ENCODE measurements at places on chromosomes 5 and 9.

DNA sequence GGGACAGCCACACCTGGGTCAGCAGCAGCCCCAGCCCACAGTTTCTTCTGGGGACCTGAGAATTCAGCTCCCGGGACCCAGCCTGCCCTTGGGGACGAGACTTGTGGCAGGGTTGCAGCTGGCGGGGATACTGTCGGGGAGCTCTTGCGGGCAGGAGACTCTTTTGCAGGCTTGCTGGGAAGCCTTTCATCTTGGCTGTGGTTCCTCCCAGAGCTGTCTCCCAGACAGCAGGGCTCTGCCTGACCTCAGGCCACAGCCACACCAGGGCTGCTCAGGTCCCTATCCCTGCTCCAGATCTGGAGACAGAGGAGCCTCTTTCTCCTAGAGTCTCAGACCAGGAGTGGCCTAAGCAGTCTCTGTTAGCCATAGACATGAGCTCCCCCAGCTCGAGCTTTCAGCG, 4.7 kb upstream of the MYMK start:
- DNase-seq, result no peak

GRCh38 chr5:68253624-68254585, 38.3 kb downstream of the PIK3R1 start:
- no peak for DNase-seq

- DNase-seq, result no peak
Measured at GRCh38 chr5:103093727-103094126, 26.2 kb downstream of the GIN1 start.

- DNase-seq, result no peak
Measured at GRCh38 chr9:130472184-130472705, 27.5 kb downstream of the ASS1 start.

DNA sequence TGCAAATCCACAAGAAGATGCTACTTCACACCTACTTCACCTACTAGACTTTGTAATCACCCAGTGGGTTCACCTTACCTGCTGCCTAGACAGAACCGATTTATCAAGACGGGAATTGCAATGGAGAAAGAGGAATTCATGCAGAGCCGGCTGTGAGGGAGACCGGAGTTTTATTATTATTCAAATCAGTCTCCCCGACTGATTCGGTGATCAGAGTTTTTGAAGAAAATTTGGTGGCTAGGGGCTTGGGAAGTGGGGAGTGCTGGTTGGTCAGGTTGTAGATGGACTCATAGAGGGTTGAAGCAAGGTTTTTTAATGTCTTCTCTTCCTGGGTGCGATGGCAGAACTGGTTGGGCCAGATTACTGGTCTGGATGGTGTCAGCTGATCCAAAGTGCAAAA, 23.4 kb downstream of the SFXN1 start:
- DNase-seq, result no peak

DNA sequence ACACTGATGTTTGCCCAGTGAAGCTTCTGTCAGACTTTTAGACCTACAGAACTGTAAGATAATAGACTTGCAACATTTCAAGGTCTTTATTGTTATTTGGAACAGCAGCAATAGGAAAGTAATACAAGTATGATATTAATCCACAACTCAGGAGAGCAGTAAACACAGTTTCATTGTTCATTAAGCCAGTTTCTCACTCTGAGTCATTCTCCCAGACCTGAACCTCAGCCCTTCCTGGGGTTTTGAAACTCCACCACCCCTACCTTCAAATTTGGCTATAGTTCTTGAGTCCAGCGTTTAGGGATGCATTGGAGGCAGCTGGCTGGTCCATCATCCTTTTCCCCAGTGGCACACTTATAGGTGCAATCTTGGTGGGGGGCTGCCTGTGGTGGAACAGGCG, 203.2 kb downstream of the RAB3C start:
- DNase-seq, result no peak

DNA sequence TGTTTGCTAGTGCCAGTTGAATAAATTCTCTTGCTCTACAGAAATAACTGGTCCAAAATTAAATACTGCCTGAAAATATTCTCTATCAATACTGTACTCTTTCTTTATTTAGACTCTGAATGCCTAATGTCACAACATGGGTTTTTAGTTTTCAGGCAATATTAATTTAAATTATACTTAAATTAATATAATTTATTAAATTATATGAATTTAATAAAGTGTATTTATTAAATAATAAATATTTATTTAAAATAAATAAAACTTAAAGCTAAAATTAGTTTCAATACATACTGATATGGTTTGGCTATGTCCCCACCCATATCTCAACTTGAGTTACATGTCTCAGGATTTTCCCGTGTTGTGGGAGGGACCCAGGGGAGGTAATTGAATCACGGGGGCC, 146.0 kb downstream of the PRR16 start:
- no peak for DNase-seq

DNA sequence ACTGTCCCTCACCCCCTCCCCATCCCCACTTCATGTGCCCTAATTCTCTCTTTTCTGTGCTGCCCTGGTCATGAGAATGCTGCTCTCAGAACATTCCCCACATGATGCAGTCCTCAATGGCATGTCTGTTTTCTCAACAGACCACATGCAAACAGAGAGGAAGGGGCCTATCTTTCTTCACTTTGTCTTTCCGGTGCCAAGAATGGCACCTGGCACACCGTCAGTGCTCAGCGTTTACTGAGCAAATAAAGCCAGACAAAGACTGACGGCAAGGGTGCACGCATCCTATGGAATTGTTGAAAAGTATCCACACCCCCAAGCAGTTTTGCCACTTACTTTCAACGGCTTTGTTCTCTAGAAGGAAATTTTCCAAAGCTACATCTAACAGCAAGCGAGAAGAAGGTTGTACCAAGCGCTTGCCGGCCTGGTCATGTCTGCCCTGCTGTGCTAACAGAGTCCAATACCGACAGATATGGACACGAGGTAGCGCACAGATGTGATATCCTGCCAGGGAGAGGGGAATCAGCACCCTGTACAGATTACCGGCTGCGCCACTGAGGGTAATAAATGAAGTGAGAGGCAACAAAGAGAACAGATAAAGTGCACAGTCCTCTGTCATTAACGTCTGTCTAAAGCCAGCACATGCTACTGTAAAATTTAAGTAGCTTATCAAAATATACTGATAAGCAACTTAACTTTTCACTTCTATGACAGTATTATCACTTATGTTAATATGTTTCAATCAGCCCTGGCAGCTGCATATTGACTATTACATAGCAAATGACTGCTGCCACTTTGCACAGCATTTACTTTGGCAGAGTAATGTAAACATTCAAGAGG, 251.7 kb downstream of the DENND1A start:
- no peak for DNase-seq

- DNase-seq, result no peak
Measured at GRCh38 chr9:15133488-15133887, 173.5 kb downstream of the TTC39B start.

DNA sequence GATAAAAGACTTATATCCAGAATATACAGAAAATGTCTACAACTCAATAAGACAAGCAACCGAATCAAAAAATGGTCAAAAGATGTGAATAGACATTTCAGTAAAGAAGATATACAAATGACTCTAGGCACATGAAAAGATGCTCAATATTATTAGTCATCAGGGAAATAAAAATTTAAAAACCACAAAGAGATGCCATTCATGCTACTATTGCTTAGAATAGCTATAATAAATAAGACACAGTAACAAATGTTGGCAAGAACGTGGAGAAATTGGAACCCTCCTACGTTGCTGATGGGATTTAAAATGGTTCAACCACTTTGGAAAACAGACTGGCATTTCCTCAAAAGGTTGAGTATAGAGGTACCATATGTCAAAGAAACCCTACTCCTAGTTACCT, 39.8 kb downstream of the POLK start:
- DNase-seq, result no peak

GRCh38 chr9:89080193-89080592, 88.9 kb downstream of the S1PR3 start:
- DNase-seq, result no peak

GRCh38 chr9:134125413-134126095, 10.3 kb upstream of the WDR5 start:
- DNase-seq, result no peak

DNA sequence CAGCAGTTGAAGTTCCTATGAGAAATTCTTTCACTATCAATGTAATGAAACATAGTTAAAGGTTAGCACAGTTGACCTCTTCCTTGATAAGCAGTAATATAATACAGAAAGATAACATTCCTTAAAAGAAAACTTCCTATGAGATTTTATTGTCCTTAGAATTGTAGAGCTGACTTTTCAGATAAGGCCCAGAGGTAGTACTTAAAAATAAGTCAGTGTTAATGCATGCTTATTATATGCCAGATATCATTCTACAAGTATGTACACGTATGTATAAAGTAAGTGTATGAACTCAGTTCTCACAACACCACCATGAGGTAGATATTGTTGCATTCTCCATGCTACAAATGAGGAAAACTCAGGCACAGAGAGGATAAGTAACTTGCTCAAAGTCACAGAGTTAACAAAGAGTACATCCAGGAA, 15.3 kb downstream of the AP3S1 start:
- DNase-seq, result no peak

DNA sequence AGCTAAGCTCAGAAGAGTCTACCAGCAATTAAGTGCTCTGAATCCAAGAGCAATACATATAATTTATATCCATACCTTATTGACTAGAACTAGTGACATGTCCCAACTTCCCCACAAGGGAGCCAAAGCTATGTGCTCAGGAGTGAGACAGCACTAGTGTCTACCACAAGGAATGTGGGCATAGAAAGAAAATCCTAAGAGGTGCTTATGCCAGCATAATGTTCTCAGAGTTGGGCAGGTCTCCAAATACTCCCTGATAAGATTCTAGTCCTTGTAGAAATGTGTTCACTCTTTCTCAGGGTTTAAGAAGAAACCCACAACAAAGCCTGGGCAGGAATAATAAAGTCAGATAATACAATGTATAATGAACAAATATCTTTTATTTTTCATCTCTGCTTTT, 275.1 kb downstream of the BRINP1 start:
- no peak for DNase-seq

GRCh38 chr5:1819458-1819857, 18.3 kb downstream of the NDUFS6 start:
- no peak for DNase-seq

- no peak for DNase-seq
Measured at GRCh38 chr9:96721303-96721702, 56.6 kb downstream of the ZNF510 start.

- no peak for DNase-seq
Measured at GRCh38 chr5:40390281-40391149, 289.2 kb upstream of the PTGER4 start.

- no peak for DNase-seq
Measured at GRCh38 chr5:113336975-113337374, 97.8 kb downstream of the TSSK1B start.

DNA sequence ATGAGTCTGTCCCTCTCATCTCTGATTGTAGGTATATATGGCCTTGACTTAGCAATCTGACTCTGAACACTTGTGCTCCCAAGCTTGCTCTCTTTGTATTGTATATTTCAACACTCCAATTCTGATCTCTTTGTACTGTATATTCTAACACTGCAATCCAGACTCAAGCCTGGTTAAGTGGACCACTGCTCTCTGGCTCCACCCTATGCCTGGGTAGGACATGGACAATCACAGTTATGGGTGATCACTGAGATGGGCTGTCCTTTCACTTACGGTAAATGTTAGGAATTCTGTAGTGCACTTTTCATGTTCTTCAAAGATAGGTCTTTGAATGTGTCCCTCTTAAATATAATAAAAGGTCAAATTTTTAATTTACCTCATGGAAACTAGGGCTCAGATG, 165.1 kb downstream of the TLR4 start:
- DNase-seq, result no peak

DNA sequence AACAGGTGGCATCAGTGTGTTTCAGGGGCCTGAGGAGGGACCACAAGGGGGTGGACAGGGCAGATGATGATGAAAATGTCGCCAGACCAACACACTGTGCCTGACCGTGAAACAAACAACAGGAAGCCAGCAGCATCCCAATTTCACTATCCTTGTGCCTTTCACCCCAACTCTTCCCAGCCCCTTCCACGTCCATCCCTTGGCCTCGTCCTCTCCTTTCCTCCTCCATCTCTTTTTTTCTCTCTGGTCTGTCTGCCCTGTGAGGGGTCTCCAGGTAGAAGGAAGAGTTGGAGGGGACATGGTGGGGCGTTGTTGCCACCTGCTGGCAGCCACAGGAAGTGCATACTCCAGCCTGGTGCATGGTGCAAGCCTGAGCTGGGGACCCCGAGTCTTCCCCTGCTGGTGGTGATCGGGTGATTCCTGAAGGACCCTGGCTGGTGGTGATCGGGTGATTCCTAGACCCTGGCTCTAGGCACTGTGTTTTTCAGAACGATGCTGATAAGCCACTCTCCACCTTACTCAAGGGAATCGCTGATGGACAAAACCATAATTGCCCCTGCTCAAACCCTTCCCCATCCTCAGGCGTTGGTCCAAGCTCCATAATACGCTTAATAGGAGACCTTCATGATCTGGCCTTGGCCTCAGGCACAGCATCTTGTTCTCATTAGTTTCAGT, 21.7 kb upstream of the NSD1 start:
- DNase-seq, result peak; percentile 45

- DNase-seq, result no peak
Measured at GRCh38 chr9:4138180-4138579, 161.7 kb downstream of the GLIS3 start.

DNA sequence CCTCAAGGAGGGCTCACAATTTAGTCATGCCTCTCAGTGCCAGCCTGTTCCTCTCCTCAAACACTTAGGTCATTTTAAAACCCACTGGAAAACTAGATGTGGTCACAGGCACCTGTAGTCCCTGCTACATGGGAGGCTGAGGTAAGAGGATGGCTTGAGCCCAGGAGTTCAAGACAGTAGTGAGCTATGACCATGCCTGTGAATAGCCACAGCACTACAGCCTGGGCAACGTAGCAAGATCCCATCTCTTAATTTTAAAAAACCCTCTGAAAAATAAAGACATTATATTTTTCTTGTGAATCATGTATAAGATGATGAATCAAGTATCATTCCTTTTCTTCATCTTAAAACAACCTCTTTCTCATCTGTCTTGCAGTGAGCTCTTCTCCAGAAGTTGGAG, 45.8 kb downstream of the KLF4 start:
- DNase-seq, result no peak

GRCh38 chr9:107261106-107261505, 22.0 kb upstream of the RAD23B start:
- DNase-seq, result no peak

- no peak for DNase-seq
Measured at GRCh38 chr9:74281674-74282073, 215.5 kb upstream of the RORB start.

DNA sequence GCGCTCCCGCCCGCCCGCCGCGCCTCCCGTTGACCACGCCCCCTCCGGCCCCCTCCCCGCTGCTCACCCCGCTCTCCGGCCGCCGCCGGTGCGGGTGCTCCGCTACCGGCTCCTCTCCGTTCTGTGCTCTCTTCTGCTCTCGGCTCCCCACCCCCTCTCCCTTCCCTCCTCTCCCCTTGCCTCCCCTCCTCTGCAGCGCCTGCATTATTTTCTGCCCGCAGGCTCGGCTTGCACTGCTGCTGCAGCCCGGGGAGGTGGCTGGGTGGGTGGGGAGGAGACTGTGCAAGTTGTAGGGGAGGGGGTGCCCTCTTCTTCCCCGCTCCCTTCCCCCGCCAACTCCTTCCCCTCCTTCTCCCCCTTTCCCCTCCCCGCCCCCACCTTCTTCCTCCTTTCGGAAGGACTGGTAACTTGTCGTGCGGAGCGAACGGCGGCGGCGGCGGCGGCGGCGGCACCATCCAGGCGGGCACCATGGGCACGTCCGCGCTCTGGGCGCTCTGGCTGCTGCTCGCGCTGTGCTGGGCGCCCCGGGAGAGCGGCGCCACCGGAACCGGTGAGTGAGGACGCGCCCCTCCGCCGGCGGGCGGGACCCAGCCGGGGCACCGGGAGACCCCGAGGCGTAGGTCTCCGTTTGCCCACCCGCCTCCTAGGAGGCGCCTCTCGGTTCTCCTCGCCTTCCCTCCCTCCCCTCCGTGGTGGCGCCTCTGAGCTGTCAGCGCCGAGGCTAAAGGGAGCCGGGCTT, at the start of gene VLDLR:
Gene VLDLR (plus strand): TSS at position 66 of the 739 bp plus-strand sequence. CDS start 403 bp downstream, at position 469.
- no peak for DNase-seq

Data from stimulated activated CD8-positive, alpha-beta memory T cell treated with anti-CD3 and anti-CD28 coated beads, Interleukin-7, amount 100 ng/mL, for 24 hours (primary cell).